ENCODE measurements at places on chromosomes 4 and X.

DNA sequence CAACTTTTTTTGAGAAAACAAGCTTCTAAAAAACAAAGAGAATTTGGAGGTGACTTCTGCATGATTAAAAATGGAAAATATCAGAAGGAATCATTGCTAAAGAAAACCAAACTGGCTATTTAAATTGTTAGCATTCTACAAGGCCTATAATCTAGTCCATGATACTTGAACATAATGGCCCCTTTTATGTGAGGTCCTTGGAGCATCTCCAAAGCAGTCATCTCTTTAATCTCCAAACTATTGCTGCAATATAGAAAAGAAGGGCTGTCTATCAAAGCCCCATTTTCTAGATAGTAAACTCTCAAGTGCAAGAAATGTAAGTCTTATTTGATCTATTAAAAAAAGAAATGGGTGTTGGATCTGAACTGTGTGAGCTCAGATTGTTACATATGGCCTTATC is 615.1 kb downstream of the CENPC start:
- no peak for DNase-seq

DNA sequence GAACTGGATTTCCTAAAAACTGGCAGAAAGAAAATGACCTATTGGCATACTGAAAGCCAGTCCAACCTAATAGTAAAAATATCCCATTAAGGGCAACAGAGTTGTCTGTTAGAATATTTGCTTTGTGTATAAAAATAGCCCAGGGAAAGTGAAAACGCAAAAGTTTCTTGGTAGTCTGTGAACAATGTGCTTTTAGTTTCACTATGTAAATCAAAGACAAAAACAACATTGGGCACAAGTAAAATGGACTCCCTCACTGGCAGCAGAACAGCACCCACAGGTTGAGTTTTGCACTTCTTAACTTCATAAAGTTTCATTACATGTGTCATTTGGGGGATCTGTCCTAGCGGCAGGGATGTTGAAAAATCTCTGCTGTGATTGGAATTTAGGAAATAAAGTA is 4.3 kb upstream of the FGG start:
- DNase-seq = no peak

- no peak for DNase-seq
Observed at GRCh38 chr4:182093935-182094334, 149.3 kb upstream of the TENM3 start.

- DNase-seq = no peak
Observed at GRCh38 chr4:38145741-38146140, 185.5 kb downstream of the PTTG2 start.

DNA sequence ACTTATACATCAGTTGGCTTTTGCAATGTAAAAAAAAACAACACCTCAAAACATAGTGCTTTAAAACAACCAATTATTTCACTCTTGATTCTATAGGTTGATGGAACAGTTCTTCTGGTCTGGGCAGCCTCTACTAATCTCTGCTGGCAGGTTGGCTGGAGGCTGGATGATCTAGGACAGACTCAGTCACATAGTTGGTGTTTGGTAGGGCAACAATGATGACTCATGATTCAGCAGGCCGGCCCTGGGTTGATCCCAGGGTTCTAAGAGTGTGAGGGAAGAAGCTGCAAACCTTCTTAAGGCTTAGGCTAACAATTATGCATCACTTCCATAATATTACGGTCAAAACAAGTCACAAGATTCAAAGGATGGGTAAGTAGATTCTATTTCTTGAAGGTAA is 558.2 kb downstream of the ZNF674 start:
- no peak for DNase-seq

GRCh38 chr4:78423790-78424189 is 127.8 kb upstream of the ANXA3 start:
- no peak for DNase-seq

- DNase-seq = no peak
Observed at GRCh38 chrX:48071064-48071985, at the start of gene ZNF630. Gene ZNF630 (minus strand): TSS chrX:48071640. CDS start chrX:48066886, 4,754 bp downstream.

DNA sequence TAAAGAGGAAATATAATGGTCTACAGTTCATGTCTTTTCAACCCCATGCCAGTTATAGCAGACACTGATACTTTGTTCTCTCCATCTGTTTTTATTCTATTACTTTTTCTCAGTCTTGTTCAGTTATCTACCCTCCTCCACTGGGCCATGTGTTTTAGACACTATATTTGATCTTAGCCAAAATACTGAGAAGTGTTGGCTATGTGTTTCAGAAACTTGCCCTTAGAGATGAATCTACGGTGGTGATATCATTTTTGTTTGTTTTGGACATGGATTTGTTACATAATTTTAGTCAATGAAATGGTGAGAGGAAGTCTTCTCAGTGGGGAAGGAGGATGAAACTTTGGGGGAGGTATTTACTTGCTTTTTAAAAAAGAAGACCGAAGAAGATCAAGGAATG is 211.5 kb upstream of the DDX53 start:
- DNase-seq = no peak

- no peak for DNase-seq
Observed at GRCh38 chr4:76902233-76902890, 4.4 kb upstream of the SOWAHB start.

DNA sequence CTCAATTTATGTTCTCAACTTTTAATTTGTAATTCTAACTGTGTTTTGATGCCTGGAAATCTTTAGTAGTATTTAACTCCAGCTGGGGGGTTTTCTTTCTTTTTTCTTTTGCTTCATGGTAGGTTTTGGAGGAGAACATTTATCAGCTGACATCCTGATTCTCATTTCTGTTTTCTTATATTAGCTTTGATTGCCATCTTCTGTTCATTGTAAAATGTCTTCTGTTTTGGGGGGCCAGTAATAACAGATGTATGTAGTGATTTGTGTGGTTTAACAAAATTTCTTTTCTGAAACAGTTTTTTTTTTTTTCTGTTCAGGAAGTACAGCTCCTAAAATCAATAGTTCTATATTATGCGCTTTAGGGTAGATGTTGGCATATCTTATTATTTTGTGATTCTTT is 182.2 kb downstream of the GABRB1 start:
- no peak for DNase-seq

GRCh38 chrX:65532016-65532415 is 2.6 kb downstream of the LAS1L start:
- no peak for DNase-seq

DNA sequence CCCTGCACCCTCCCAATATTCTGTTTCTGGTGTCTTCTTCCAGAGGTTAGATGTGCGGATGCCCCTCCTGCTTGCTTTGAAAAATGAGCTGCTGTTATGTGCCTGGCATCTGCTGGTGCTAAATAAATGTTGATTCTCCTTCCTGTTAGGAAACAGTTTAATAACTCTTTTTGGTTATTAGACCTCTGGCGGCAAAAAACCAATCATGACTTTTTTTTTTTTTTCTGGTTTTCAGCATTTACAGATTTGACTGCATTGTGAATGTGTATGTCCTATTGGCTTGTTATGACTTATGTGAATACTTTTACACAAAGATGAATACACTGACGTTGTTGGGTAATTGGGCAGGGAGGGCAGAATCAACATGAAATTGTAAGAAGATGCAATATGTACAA is 13.6 kb upstream of the TMEM156 start:
- DNase-seq = no peak

DNA sequence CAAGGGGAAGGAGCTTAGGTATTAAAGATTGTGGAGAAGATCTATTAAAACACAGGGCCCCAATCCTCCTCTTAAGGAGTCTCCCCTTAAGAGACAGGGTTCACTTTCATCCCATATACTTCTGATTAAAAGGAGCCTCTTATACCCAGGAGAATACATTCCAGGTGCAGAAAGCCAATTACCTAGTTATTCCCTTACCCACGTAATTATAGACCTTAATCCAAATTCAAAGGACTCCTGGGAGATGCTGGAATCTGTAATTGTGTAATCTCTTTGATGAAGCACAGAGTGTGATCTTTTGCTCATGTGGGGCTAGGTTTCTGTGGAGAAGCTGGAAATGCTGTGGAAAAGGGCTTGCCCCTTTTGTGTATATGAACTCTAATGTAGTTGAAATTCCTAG is 1.4 kb upstream of the SEC24B start:
- no peak for DNase-seq

DNA sequence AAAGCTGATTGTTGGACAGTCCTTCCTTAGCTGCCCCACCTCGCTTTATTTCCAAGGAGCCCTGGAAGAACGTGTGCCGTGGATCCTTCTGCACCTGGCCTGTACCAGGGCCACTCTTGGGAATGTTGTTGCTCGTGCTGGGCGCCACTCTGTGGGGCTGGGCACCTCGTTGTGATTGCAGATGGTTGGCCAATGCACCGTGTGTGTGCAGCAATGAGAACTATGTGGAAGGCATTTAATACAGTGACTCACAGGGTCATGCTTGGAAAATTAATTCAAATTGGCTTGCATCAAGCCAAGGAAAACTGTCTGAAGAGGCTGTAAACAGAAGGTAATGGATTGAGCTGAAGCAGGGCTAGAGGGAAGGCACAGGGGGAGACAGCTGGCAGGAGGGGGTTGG is 37.0 kb upstream of the CD99L2 start:
- no peak for DNase-seq

DNA sequence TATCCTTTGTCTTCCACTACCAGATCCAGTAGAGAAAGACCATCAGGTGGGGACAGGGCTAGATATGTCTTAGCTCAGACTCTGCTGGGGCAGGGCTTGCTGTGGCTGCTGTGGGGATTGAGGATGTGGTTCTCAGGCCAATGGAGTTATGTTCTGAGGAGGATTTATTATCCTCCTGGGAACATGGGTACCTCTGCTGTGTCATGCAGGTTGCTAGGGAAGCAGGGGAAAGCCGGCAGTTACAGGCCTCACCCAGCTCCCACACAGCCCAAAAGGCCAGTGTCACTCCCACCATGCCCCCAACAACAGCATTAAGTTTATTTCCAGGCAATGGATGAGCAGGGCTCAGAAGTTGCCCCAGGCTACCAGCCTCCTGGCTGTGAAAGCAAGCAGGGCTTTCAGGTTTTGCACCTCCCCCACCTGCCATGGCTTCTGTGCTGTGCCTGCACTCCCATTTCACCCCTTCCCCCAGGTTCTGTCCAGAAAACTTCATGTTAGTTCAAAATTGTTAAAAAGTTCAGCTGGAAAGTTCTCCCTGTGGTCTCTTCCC is 879.9 kb downstream of the ARAP2 start:
- DNase-seq = no peak

DNA sequence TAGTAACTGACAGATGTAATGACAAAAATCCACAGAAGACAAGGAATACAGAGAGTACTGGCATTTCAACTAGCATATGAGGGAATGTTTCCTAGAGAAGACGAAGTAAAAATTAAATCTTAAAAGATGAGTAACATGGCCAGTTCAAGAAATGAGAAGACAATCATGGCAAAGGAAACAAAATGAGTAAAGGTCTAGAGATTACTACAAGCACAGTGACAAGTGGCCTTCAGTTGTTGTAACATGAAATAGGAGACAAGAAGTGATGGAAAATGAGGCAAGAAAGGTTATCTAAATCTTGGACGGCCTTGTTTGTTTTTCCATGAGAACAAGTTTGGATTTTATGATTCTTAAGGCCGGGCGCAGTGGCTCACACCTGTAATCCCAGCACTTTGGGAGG is 81.0 kb downstream of the PPA2 start:
- DNase-seq = no peak

DNA sequence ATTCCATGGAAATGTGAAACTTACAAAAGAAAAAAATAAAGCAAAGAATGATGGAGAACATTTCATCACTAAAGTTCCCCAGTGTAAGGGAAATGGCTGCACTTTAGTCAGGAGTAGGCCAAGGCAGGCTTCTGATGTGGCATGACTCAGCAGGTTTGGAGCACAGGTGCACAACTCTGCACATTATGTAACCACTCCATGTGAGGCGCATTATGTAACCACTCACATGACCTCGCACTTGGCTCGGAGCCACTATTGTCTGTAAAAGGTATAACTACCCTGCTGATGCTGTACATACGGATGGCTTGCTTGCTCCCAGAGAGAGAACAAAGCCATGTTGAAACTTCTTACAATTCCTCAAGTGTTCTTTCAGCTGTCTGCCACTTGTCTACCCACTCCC is 727.6 kb downstream of the TRAM1L1 start:
- no peak for DNase-seq

GRCh38 chrX:136029766-136030165 is 44.5 kb downstream of the SLC9A6 start:
- no peak for DNase-seq

- no peak for DNase-seq
Observed at GRCh38 chrX:74117962-74118902, 185.7 kb upstream of the ZCCHC13 start.

DNA sequence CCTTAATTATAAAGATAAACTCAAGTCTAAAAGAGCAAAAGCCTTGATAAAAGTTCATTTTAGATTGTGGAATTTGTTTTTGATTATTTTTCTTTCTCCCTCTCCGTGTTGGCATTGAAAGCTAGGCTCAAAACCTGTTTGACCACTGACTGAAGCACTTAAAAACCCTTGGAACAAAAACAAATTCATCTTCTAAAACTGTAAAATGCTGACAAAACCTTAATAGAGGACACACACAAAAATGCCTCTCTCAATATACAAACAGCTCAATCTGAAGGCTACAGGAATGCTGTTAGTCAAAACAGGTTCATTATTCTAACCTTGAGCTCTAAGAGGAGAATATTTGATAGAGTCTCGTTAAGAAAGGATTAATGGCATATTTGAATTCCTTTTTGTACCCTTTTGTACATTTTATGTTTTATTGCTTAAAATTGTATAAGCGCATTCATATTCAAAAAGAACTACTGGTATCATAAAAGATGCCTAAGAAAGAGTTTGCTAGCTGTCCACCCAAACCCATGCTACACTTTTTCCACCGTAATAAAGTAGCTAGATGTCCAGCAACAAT is 74.3 kb upstream of the NAP1L5 start:
- DNase-seq = no peak

GRCh38 chrX:153539171-153539978 is 21.9 kb downstream of the ATP2B3 start:
- no peak for DNase-seq

DNA sequence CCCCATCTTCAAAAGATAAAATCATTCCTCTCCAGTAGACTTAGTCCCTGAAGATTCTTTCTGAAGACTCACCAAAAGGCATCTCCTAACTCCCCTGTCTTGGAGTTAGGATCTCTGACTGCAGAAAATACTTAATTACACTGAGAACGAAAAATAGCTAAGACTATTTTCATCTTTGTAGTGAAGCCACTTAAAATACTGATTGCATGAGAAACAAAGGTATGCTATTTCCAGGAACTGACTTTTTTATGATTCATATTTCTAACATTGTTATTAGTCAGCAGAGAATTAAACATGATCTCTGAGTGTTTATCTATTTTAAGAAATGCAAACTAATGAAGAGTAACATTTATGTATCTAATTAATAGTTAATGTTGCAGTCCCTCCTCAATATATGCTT is 71.8 kb upstream of the NR3C2 start:
- no peak for DNase-seq

- no peak for DNase-seq
Observed at GRCh38 chrX:12994321-12994720, 19.4 kb downstream of the TMSB4X start.

GRCh38 chr4:45122406-45122805 is 396.1 kb upstream of the GNPDA2 start:
- no peak for DNase-seq
